H54 (cell line): ENCODE measurements at places on chromosomes 5 and 9.

DNA sequence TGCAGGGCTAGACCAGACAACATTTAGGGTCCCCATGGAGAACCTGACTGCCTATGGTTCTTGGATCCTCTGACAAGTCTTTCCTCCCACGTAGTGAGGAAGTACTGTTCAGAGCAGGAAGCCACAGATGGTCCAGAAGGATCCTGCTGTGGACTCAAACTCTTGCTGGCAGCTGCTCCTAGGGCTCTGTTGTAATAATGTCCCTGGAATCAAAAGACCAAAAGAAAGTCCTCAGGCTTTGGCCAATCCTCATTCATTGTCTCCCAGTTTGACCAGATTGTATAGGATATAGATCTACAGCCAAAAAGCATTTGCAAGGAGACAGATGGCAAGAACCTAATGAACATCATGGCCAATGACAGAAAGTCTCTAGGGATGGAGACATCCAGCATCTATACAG is 53.9 kb downstream of the SEMA6A start:
- DNase-seq = no peak

GRCh38 chr9:85118990-85119755 is 449.6 kb downstream of the NTRK2 start:
- DNase-seq = no peak

DNA sequence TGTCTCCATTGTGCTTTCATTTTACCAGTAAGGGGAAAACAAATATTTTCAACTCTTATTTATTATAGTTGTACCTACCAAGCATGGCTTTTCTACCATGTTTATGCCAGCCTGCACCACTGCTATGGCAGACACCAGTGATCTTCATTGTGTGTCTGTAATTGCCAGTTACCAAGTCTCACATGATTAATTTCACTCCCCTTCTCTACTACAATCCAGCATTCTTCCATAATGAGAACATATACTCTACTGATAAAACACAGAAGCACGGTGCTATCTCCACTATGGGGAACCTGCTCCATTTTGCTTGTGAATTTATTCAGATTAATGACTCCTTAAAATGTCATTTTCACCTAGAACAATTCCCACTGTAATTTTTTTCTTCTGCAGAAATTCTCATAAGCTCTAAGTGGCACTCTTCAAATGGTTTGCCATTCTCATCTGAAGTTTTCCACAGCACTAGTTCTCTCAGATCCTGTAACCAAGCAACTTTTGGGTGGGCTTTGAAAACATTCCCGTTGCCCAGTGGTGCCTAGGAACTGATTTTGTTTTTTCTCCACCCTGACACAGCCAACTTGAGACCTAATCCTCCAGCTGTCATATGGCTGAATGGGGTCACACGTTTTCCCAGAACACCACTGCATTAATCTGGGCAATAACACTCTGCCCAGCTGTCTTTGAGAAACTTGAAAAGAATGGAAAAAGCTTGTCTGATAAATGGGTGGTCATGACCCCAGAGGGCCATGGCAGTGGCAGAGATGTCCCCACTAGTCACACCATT is 222.7 kb upstream of the RASEF start:
- no peak for DNase-seq

DNA sequence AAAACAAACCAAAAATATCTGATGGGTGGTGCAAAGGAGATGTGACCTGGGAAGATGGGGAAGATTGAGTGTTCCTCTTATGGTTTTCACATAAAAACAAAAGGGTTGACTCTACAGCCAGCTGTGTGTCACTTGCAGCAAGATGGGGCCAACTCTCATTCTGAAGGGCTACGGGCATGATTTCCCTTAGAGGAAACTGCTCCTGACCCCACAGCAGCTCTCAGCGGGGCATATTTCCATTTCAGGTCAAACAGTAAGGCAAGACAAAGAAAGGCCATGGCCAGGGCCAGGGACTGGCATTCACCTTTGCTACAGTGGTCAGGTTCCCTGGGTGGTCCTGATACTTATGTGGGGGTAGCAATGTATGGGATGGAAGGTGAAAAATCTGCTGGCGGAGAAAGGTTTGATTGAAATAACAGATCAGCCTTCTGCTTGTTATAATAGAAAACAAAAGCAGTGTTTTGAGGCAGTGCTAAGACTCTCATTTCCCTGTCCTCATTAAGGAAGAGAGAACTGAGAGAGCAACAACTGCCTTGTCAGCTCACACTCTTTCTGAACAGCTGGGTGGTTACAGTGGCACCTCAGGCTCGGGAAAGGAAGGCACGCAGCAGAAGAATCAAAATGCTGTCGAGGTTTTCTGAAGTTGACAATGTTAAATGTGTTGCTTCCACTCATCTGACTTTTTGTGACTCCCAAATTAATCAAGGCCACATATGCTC is 120.7 kb upstream of the PCA3 start:
- DNase-seq = no peak

- DNase-seq = no peak
Measured at GRCh38 chr5:166992874-166993722, 1298.3 kb upstream of the WWC1 start.

- DNase-seq = no peak
Measured at GRCh38 chr5:140855772-140856674, at the start of gene PCDHA10. TSS of gene PCDHA10 (plus strand) at chr5:140855897. CDS start at chr5:140856049, 152 bp downstream.

- no peak for DNase-seq
Measured at GRCh38 chr5:105504-106070, 13.6 kb downstream of the PLEKHG4B start.

GRCh38 chr9:127846443-127847177 is 7.8 kb downstream of the ENG start:
- no peak for DNase-seq

- no peak for DNase-seq
Measured at GRCh38 chr5:122701640-122702523, 73.0 kb upstream of the SNX2 start.

DNA sequence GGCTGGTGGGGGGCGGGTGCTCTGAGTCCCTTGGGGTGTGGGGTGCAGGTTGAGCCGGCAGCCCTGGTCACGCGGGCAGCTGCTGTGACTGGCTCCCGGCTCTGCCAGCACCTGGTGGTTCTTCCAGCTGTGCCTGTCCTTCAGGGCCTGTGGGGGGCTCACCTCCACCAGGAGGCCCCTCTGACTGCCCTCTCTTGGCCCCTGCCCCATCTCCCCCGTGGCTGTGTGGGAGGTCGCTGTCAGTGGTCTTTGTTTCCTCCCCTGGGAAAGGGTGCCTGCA is 3.3 kb downstream of the RXRA start:
- no peak for DNase-seq

DNA sequence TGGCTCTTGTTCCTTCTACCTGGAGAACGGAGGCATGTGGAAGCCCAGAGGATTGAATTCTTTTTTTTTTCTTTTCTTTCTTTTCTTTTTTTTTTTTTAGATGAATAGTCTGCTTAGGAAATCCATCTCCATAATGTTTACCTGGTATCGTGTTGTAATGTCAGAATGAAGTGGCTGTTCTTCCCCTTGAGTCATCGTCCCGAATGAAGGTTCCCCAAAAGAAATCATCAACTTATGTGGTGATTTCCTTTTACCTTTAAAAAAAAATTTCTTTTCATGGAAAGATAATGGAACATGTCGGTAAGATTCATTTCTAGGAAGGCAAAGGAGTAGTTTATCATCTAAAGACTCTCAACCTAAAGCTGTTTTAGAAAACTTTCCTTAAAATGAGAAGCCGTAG is 59.7 kb downstream of the DOCK8 start:
- no peak for DNase-seq

GRCh38 chr9:84277646-84278045 is 62.9 kb downstream of the SLC28A3 start:
- DNase-seq = no peak

DNA sequence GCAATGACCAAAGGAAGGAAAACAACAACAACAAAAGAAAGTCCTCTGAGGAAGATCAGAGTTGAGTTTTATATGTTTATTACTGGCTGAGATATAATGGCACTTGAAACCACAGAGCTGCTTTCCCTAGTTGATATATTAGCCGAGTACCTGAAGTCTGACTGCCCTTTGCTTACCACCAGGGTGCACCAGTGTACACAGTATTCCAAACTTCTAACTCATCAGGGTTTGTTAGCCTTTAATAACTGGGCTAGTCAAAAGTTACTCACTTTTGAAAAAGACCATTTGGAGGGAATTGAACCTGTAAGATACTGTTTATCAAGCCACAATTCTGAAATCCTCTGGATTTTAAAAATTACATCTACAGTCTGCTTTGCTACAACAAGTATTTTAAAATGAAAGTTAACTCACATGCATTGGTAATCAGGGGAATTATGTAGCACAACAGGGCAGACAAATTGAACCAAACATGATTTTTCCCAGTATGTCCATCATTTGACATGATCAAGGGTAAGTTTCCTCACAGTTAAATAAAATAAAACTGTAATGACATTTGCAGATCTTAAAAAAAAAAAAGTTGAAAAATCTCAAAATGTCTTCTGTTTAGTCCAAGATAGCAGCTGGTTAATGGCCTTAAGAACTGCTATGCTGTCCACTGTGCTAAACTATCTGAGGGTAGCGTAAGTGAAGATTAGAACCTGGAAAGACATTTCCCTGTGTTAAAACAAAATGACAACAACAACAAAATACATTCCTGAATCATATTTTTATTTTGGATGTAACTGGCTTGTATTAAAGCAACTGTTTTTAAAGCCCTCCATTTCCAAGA is 57.3 kb upstream of the C6 start:
- DNase-seq = peak; percentile 6

- no peak for DNase-seq
Measured at GRCh38 chr9:94881023-94881422, 154.5 kb downstream of the AOPEP start.

GRCh38 chr9:134139081-134139480 is 3.2 kb downstream of the WDR5 start:
- DNase-seq = no peak

DNA sequence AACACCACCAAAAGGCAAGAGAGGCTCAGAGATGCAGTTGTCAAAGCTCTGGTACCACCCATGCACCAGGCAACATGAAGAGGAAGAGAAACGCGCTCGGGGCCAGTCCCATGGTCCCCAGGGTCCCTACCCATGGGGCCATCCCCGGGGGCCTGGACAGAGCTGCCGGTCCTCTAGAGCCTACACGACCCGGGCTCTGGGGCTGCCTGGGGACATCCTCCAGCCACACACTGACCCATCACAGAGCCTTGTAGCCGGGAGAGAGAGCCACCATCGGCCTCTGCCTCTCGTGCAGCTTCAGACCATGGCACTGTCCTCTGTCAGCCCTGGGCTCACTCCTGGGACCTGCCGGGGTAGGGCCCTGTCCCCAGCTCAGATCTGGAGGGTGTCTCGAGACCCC is 23.7 kb downstream of the VAV2 start:
- no peak for DNase-seq

DNA sequence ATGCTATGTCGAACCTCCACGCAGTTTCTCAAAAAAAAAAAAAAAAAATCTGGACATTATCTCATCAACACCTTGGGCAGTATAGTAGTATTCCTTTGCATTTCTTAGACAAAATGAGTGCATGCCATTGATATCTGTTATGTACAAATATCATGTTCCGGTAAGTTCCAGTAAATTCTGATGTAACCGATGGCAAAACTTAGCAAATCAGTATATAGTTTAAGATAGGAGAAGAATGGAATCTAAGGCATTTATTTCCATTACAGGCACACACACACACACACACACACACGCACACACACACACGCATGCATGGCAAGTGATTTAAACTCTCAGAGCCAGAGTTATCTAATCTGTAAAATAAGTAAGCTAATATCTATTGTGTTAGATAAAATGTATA is 356.5 kb upstream of the TUSC1 start:
- DNase-seq = no peak

DNA sequence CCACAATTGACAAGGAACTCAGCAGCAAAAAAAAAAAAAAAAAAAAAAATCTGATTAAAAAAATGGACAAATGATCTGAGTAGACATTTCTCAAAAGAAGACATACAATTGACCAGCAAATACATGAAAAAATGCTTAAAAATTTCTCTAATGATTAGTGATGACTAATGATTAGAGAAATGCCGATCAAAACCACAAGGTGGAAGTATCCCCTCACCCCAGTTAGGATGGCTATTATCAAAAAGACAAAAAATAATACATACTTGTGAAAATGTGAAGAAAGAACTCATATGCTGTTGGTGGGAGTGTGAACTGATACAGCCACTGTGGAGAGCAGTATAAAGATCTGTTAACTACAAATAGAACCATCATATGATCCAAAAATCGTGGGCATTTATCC is 245.3 kb downstream of the OSTF1 start:
- DNase-seq = no peak

GRCh38 chr5:171848486-171848885 is 62.9 kb downstream of the SMIM23 start:
- no peak for DNase-seq

GRCh38 chr9:18457510-18457909 is 16.4 kb upstream of the ADAMTSL1 start:
- DNase-seq = no peak

- DNase-seq = no peak
Measured at GRCh38 chr5:77231471-77232138, 21.1 kb downstream of the PDE8B start.

GRCh38 chr5:164354139-164354751 is 848.8 kb downstream of the MAT2B start:
- DNase-seq = no peak

DNA sequence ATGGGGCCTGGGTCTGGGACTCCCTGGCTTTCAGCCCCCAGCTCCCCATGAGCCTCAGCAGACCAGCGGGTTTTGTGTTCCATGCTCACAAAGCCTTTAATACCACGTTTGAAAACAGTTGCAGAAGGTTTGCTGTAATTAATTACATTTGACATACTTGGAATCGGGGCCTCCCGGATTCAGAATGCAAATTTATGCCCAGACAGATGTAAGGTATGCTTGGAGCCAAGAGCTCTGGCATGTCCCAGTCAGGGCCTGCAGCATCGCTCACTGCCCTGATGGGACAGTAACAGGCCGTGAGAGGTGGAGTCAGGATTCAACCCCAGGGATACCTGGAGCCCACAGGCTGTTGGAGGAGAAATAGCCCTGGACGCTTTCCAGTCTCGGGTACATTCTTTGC is 12.2 kb downstream of the ZNF618 start:
- DNase-seq = no peak

DNA sequence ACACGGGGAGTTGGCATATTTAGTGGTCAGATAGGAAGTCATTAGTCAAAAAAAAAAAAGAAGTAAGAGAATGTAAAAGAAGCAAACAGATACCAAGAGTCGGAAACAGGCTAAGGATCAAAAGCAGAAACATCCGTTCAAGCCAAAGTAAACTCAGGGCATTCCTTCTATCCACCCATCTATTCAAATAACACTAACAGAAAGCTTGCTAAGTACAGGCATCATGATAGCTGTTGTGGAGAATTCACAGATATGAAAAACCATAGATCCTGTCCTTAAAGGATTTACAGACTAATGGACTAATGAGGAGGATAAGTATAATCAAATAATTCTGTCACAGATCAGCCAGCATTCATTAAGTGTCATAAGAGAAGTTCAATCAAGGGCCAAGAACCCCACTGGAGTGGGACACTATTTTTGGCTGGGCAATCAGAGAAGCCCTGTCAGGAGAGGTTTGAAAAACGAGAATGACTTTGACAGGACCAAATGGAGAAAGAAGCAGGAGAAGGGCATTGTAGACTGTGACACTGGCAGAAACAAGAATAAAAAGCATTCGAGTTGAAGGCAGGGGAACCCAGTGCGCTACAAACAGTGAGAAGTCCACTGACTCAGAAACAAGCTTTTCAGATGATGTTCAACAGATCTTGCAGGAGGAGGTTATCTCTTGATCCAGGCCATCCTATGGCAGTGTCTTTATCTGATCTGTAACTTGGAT is 154.2 kb upstream of the TSLP start:
- DNase-seq = no peak
